Gastroesophageal sphincter (tissue), 4 donors: ENCODE measurements at places on chromosomes 7 and 10. TPM values are rescaled to one million over a fixed set of nuclear protein-coding genes. Genes with fewer than 3 reads are reported as not detected.

The AQP1 gene
- 462 TPM for total RNA-seq

The MOGAT3 gene
- total RNA-seq = not detected

The PIK3CG gene
- total RNA-seq = 3.0 TPM

The LIPK gene
- total RNA-seq = not detected

DNA sequence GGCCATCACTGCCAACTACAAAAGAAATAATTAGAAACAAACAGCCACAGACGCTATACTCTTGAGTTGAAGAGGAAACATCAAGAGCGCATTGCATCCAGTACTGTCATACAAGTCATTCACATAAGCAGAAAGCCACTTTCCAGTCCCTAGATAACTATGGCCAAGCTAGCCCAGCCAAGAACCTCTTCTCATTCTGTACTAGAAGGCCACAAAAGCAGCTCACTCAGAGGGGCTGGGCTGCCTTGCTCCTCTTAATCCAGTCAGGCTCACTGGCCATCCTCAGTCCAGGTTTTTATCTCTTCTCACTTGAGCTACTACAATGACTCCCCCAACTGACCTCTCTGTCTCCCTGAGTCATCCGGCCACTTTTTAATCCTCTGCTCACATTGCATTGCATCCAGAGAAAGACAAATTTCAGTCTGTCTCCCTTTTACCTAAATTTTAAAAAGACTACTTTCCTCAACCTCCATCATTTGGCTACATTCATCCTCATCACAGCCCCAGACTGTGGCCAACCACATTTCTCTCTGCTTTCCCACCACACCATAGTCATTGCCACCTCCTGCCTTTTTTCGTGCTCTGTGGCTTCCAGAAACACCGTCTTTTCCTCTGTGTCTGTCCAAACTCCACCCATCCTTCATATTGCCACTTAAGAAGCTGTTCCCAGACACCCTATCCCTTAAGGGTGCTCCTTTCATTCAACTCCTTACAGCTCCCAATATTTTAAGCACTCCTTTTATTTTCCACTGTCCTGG lies 25.0 kb downstream of the PPP1R3C start:
- no peak for ATAC-seq

GRCh38 chr7:133698127-133698526 lies 429.0 kb upstream of the LRGUK start:
- no peak for ATAC-seq

DNA sequence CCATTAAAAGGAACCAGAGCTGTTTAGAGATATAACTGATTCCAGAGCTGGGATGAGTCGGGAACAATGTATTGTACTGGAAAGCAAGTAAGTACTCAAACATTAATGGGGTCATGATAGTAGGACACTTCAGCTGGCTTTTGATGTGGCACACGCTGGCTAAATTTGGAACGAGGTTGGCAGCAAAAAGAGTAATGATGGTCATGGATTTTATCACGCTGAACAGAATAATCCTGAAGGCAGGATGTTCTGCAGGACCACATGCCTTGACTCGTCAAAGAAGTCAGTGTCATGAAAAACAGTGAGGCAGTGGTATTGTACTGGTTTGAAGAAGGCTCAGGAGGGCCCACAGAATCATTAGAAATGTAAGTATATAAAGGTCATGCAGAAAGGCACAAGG lies 220.3 kb downstream of the SNX13 start:
- ATAC-seq = no peak
